ENCODE measurements at places on chromosomes 4 and X.
A peak's percentile ranks its signal among the peaks of the same experiment; 100 is the strongest.

DNA sequence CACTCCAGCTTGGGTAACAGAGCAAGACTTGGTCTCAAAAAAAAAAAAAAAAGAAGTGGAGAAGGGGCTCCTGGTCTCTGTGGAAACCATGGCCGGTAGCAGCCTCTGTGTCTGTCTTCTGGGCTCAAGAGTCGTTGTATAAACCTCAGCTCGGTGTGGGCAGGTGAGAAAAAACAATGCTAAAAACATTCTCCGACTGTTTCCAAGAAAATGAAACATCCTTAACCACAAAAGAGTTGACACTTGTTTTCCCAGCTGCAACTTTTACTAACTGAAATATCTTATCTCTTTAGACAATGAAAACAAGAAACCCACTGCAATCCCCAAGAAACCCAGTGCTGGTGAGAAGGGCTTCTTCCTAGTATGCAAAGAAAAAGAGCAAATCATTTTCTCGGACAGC lies 26.2 kb downstream of the CD99 start:
- DNase-seq = no peak

DNA sequence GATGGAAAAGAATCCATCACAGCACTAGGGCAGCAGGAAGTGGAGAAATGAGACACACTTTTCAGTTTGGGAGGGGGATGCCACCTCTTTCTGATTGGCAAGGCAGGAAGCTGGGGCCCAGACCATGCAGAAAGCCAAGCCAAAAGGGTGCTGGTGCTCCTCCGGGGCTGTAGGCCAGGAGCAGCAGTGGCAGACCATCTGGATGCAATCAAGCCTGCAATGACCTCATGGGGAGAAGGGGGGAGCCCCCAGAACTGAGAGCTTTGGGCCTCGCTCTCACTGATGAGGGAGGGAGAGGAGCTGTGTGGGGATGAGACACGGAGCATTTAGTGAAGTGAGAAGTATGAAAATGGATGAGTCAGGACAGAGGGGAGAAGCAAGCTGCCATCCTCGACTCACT lies 141.3 kb upstream of the NALF2 start:
- peak; percentile 65 for DNase-seq

DNA sequence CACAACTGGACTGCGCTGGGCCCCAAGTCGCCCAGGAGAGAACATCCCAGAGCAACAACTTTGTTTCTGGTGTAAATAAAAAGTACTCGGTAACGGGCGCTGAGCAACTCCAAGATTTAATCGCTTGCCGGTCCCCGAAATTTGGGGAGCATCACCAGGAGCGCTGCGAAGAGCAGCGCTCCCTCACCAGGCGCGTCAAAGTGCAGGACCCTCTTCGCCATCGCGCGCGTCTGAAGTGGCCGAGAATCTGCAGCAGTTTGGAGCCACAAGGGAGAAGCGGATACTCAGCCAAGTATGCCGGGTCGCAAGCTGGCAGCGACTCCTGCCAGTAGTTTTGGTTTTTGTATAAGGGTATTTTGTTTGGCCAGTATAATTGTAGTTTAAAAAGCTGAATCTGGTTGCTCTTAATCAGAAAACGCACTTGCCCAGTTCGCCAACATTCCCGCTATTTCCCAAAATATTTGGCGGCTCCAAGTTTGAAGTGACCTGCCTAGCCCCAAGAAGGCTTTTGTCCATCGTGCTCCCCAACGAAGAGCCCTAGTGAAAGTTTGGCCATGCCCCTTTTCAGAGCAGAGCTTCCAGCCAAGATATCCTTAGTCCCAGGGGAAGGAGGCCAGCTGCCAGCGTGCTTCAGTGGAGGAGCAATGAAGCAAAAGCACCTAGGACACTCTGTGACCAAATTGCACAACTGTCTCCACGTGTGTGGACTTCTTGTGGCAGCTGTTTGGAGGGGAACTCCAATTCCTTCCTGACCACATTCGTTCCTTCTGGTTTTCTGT lies 557 bp upstream of the KDR start:
- DNase-seq = peak; percentile 24

DNA sequence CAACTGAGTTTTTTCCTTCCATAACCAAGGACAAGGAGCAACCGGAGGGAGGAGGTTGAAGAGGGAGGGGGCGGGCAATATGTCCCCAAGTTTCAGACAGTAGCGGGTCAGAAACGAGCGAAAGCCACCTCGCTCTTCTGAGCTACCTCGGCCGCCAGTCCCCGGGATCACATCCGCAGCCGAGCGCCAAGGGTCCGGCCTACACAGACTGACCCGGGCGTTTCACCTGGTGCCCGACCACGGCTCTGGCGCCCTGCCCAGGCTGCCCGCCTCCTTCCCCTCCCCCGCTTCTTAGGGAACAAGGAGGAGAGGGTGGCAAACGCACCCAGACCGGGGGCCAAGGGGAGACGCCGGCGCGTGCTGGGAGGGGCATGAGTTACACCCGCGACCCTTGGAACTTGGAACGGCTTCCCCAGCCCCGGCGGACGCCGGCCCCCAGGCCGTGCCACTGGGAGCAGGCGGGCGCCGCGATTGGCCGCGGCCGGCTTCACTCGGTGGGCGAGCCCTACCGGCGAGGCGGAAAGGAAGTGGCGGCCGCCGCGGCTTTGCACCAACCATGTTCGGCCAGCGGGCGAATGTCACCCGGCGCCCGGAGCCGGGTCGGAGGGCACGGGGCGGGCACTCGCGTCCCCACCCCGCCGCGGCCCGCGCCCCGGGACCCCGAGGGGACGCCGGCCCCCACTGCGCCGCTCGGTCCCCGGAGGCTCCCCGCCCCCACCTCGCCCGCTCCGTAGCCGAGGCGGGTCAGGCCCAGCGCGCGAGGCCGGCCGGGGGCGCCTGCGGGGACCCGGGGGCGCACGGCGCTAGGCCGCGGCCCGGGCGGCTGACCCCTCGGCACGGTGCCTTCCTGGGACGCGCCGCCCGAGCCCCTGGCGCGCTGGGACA lies 1.5 kb downstream of the IRF2 start:
- DNase-seq = peak; percentile 83

DNA sequence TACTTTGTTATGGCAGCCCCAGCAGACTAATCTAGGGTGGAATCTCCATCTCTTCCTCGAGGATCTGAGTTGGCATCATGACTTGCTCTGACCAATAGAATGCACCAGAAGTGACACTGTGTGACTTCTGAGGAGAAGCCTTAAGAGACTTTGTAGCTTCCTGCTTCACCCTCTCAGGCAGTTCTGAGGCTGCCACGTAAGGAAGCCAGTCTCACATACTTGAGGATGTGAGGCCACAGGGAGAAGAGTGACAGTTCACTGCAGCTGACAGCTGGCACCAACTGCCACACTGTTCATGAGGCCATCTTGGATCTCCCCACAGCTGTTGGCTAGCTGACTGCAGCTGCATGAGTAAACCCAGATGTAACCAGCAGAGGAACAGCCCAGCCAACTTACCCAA lies 29.3 kb upstream of the BCOR start:
- DNase-seq = peak; percentile 65

GRCh38 chr4:38493066-38493465 lies 170.9 kb upstream of the KLF3 start:
- DNase-seq = no peak

GRCh38 chr4:123577225-123577906 lies 180.8 kb downstream of the SPRY1 start:
- DNase-seq = no peak

DNA sequence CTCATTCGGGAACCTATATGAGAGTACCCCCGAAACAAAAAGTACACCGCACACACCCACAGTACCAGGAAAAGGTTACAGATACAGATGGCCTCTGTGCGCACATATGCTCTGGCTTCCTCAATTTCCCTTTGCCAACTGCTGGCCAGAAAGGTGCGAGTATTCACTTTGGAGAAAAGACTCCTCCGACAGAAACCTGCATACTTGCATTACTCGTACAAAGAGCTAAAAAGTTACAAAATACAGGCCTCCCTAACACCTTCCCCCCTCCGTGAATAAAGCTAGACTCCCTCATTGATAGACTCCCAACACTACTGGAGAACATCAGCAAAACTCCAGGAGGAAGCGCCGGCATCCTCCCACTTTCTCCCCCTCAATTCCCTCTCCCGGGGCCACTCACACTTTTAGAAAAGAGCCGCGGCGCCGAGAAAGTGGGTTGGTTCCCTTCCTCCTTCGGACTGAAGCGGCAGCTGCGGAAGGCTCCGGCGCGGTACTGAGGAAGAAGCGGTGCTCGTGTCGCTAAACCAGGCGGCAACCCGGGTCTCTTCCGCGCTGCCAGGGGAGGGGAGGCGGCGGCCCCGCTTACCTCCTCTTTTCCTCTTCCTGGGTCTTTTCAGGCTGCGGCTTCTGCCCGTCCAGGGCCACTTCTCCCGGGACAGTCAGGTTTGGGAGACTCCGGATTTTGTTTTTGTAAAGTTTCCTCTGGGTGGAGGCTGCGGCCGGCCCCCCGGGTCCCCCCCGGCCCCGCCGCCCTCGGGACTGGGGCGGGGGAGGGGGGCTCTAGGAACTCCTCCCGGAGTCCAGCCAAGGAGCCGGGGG lies 1.1 kb downstream of the FBXW7 start:
- peak; percentile 51 for DNase-seq

DNA sequence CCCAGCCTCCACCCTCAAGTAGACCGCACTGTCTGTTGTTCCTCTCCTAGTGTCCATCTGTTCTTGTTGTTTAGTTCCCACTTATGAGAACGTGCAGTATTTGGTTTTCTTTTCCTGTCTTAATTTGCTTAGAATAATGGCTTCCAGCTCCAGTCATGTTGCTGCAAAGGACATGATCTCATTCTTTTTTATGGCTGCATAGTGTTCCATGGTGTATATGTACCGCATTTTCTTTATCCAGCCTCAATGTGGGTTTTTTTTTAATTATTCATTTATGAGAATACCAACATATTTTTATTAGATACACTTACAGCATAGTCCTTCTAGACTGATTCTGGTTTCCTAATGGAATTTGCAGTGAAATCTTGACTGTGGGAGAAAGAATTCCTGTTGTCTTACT lies 1.3 kb downstream of the VMA21 start:
- DNase-seq = no peak

DNA sequence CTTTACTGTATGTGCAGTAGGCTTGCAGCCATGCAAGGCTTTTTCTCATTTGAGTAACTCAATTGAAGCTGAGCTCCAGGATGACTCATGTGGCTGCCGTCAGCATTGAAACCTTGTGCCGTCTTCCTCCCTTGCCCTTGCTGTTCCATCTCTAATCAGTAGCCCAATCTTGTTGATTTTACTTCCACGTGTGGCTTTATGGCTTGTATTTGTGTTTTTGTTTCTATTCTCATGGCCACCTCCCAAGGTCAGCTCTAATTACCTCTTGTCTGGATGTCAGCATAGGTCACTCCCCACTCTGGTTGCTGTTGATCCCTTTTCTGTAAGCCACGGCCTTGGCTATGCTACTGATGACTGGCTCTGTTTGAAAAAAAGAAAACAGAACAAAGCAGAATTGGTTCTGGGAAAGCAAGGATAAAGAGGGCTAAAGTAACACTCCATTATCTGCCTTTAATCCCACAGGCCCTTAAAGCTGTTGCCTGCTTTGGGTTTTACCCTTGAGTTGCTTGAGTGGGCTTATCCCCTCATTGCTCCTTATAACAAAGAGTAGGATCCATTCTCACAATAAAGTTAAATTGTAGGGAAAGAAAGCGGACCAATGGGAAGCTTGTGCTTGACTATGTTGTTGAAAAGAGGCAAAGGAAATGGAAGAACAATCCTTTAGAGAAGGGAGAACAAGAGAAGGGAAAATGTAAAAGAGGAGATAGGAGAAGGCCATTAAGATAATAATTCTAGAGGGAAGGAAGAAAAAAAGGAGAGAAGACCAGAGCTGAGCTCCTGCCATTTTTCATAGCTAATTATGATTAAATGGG lies 173.9 kb upstream of the PGRMC2 start:
- no peak for DNase-seq

DNA sequence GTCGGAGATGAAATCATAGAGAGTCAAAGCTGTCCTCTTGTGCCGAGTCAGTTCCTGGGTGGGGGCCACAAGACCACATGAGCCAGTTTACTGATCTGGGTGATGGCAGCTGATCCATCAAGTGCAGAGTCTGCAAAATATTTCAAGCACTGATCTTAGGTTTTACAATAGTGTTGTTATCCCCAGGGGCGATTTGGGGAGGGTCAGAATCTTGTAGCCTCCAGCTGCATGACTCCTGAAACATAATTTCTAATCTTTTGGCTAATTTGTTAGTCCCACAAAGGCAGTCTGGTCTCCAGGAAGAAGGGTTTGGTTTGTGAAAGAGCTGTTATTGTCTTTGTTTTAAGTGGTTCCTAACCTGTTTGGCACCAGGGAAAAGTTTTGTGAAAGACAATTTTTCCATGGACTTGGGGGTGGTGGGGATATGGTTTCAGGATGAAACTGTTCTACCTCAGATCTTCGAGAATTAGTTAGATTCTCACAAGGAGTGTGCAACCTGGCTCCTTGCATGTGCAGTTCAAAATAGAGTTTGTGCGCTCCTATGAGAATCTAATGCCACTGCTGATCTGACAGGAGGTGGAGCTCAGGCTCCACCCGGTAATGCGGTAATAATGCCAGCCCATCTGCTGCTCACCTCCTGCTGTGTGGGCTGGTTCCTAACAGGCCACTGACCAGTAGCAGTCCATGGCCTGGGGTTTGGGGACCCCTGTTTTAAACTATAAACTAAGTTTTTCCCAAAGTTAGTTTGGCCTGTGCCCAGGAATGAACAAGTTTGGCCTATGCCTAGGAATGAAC lies 29.2 kb downstream of the METAP1 start:
- DNase-seq = no peak

DNA sequence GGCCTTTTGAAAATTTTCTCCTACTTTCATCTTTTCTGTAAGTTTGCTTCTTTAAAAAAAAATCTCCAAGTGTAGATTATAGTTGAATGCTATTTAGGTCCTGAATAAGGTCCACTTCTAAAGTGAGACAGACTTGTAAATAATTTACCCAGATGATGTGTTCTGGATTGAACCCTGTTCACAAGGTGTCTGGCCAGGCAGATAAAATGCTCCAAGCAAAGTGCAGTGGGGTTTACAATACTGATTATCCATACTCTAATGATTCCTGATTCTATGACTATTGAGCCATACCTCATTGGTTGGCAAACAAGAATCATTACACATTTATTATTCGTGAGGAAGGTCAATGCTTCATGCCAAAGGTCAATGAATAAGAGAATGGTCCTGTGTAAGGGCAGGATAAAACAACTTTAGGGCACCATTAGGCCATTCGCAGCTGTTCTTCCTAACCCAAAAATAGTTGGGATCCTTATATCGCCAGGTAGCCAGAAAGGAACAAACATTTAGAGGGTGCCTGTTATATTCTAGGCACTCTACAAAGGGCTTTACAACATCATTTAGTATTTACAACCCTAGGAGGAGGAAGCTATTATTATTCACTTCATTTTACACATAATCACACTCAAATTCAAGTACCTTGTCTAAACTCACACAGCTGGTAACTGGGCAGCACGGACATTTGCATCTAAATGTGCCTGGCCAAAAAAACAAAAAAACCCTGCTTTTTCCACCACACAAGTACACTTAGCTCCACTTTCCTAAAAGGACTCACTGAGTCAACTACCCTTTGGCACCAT lies 18.6 kb upstream of the SAT1 start:
- no peak for DNase-seq

Measured in right hindlimb (tissue), 1 donor.